ENCODE measurements at places on chromosomes 11 and 22. TPM values are rescaled to one million over a fixed set of nuclear protein-coding genes. Genes with fewer than 3 reads are reported as not detected.

Gene APOBEC3F
- total RNA-seq: not detected

Gene SCN3B
- 95.2 TPM for total RNA-seq

Gene EXPH5
- total RNA-seq: 0.94 TPM

Gene SOX10
- total RNA-seq: 3.4 TPM

Data from parietal lobe (tissue), 2 donors.